ENCODE measurements at places on chromosomes 1 and 21. TPM values are rescaled to one million over a fixed set of nuclear protein-coding genes. Genes with fewer than 3 reads are reported as not detected.

- no peak for DNase-seq
Observed at GRCh38 chr1:180539136-180539535, 19.6 kb upstream of the OVAAL start.

- DNase-seq = no peak
Observed at GRCh38 chr1:908661-909060, 15.1 kb upstream of the SAMD11 start.

GRCh38 chr1:89615676-89616598, 17.0 kb upstream of the LRRC8C start:
- DNase-seq = no peak

GRCh38 chr1:206706298-206706791, 21.6 kb downstream of the MAPKAPK2 start:
- DNase-seq = no peak

DNA sequence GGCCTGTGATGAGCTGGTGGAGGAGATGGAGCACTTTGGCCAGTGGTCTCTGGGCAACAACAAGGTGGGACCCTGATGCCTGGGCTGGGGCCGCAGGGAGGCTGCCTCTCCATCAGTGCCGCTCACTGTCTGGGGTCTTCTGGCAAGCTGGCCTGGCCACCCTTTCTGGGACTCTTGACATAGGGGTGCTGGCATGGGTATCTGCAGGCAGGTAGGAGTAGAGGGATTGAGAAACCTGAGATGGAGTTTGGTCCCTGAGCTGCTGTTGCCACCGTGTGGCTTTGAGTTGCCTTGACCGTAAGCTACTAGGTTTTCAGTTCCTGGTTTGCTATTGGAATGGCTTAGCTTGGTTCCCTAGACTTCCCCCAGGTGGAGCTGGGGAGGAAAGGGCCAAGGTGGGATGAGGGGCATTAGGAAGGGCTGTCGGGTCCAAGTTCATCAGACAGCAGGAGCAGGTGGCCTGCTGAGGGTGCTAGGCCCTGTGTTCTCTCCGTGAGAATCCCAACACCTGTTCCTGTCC, 13.2 kb upstream of the MFN2 start:
- no peak for DNase-seq

- DNase-seq = no peak
Observed at GRCh38 chr1:231643071-231643934, 16.7 kb downstream of the DISC1 start.

Gene HTR6
- total RNA-seq = not detected

Gene OR2L5
- total RNA-seq = not detected
